ENCODE measurements at places on chromosomes 2 and 18.

DNA sequence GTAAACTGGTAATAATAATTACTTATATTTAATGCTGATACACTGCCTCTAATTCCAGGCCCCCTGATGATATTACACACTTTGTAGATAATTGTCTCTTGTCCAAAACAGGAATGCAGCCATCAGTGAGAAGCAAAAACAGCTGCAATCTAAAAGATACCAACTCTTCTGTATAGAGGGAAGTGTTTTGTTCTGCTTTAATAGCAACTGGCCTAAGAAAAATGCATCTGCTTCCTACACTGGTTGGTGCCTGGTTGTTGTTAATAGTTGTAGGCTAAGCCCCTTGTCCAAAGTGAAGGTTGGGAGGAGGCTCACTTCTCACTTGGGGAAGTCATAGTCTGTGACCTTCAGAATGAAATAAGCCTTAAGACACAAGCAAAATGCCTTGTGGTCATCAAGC lies 332.0 kb downstream of the ZNF521 start:
- DNase-seq = no peak

GRCh38 chr2:65314801-65315441 lies 87.3 kb downstream of the ACTR2 start:
- no peak for DNase-seq

DNA sequence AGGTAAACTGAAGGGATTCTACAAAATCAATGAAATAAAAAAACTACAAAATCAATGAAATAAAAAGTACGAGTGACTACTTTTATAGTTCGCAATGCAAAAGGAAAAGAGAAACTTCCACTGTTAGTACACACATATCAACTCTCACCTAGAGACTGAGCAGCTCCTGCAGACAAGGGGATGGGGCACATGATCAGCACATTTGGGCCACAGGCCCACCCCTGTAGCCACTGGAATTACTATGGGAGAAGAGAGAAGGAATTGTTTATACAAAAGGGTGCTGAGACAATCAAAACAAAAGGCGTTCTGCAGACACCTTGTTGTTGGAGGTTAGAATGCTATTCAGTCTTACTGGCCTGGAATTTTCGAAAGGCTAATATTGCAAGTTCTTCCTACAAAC lies 34.7 kb upstream of the CD226 start:
- DNase-seq = no peak

DNA sequence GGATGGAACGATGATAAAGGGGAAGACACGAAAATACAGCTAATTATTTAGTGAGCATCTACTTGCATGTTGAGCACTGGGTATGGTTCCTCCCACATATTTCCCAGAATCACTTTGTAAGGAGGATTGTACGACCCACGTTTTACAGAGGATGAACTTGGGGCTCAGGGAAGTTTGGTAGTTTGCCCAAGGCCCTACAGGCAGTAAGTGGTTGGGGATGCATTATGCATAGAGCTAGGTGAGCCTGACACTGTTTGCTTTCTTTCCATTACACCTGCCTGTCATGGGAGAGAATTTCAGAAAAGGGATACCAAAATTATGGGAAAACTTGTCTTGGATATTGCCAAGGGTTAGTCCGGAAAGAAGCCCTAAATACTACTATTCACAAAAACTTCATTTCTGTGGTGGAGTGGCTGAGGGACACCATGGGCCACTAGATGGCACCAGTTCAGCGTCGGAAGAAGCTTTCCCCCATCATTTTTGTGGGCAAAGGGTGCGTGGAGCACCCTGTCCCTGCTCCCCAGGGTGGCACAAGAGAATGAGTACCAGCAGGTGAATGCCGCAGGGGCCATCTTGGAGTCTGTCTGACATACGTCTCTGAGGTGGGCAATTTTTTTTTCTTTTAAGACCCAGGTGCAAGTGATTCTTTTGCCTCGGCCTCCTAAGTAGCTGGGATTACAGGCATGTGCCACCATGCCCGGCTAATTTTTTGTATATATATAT lies 23.5 kb upstream of the C18orf32 start:
- DNase-seq = no peak

DNA sequence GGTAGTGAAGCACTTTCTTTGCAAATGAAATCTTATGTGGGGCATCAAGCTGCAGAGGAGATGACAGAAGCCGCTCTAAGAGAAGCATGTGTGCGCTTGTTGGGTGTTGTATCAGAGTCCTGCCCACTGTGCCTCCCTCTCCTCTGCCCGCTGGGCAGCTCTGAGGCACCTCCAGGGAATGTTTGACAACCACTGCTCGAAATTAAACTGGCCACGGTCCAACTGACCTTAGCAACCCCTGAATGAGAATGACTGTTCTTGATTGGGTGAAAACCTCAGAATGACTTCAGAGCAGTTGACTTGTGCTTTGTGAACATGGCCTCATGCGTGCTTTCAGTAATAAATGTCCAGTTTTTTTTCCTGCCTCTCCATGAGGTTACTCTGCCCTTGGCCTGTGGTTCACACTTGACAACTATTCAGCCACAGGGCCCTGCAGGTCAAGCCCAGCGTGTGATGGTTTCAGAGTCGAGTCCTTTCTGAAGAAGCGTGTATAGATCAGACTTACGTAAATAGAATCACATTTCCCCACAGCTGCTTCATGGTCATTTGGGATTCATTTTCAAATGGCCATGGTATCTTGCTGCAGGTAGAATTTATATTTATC lies 94.9 kb downstream of the SLC4A3 start:
- DNase-seq = no peak

DNA sequence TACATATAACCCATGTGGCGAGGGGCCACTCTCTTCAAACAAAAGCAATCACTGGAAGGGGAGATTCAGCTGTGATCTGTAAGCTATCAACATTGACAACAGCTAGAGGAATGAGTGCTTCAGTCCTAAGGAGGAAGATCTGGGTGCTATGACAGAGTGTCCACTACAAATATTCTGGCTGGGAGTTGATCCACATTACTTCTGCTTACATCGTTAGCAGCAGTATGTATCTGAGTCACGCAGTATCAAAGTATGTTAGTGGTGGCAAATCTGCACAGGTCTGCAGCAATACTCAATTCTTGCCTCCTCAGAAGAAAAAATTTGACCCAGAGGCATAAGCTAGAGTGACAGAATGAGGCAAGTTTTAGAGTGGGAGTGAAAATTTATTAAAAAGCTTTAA lies 267.0 kb downstream of the PTH2R start:
- DNase-seq = no peak

GRCh38 chr2:114661971-114662939 lies 219.8 kb downstream of the DPP10 start:
- no peak for DNase-seq

- DNase-seq = no peak
Measured at GRCh38 chr18:76613053-76613754, 118.2 kb upstream of the ZNF516 start.

DNA sequence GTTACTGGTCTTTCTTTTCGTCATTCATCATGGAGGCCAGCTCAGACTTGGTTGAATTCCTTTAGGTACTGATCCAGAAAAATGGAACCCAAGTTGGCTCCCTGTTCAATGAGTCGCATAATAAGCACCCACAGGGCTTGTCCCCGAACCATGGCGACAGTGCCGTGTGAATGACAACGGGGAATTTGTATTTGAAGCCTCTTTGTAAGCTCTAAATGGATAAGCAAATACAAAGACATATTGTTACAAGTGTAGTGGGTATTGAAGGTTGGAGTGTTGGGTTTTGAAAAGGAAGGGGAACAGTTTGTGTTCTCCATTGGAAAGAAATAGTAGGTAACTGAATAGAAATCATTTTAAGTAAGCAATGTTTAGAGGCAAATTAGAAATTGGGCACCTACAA lies 288.9 kb downstream of the SLC4A3 start:
- no peak for DNase-seq

DNA sequence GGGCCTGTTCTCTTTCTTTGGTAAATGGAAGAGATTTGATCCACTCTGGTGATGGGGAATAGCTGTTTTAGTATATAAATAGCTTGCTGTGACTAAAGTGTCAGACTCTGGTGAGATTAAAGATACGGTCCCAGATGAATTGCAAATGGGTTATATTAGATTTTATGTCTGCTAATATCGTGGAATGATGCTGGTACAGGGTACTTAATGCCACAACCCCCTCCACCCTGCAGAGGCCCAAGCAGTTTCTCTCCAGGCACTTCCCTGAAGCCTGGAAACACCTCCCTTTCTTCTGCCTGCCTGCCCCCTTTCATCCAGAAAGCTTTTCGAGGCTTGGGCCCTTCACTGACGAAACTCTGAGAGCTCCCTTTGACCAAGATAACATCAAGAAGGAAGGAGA lies 21.4 kb upstream of the RFX8 start:
- no peak for DNase-seq

GRCh38 chr18:31774962-31775361 lies 14.3 kb upstream of the SLC25A52 start:
- no peak for DNase-seq

DNA sequence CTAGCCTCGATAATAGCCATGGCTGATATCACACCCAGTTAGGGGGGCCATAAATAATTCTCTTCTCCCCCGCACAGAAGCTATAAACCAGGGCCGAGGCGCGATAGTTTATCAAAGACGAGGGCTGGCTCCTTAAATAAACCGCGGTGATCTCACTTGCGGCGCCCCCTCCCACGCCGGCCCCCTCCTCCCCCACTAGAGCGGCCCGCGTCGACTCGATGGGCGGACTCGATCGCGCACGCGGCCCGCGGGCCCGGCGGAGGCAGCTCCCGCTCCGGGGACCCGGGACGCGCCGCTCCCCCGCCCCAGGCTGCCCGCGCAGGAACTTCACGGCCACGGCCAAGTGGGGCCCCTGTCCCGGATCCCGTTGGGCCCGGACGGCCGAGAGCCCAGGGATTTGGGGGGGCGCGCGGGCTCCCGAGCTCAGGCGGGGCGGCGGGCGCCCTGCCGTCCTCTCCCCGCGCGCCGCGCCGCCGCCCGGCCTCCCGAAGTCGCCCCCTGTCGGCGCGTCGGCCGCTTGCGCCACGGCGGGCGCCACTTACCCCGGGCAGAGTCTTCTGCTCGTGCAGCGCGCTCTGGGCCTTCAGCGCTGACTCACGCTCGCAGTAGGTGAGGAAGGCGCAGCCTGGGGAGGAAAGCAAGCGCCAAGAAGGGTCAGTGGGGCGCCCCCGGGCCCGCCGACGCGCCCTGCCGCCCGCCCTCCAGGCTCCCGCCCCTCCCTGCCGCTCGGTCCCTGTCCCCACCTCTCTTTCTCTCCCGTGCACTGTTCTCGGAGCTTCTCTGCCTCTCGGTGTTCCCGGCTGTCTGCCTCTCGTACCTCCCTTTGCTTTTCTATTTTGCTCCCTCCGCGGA lies 80.4 kb downstream of the CELF4 start:
- DNase-seq = no peak

GRCh38 chr2:186822323-186822722 lies 26.6 kb downstream of the ZSWIM2 start:
- DNase-seq = no peak

- no peak for DNase-seq
Measured at GRCh38 chr2:148658807-148659722, 14.5 kb downstream of the EPC2 start.

DNA sequence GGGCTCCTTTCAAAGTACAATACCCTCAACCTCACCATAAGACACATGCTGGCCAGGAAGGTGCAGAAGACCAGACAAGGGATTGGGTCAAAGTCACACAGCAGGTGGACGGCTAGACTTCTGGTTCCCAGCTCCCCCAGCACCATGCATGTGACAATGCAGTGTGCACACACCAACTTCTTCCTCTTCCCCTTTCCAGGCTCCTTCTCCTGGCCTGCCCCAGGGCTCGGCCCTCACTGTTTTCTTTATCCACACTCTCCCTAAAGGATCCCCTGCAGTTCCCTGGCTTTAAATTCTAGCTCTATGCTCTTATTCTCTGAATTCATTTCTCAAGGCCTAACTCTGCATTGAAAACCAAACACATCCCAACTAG lies 82.3 kb downstream of the LOXHD1 start:
- no peak for DNase-seq

DNA sequence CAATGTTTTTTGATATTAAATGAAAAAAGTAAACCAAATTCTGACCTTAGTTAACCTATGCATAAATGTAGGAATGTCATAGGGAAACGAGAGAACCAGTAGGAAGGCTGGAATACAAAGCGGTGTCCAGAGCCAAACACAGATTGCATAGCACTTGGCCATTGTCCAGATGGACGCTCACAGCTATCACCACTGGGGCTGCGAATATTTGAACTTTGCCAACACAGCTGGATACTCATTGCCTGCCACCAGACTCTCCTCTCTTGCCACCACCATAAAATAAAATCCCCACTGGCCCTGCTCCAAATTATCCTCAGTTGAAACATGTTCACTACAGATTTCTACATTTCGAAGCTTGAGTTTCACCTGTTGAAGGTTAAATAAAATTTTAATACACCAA lies 159.3 kb upstream of the GULP1 start:
- no peak for DNase-seq

- DNase-seq = no peak
Measured at GRCh38 chr2:206611191-206611590, 31.1 kb upstream of the FAM237A start.

DNA sequence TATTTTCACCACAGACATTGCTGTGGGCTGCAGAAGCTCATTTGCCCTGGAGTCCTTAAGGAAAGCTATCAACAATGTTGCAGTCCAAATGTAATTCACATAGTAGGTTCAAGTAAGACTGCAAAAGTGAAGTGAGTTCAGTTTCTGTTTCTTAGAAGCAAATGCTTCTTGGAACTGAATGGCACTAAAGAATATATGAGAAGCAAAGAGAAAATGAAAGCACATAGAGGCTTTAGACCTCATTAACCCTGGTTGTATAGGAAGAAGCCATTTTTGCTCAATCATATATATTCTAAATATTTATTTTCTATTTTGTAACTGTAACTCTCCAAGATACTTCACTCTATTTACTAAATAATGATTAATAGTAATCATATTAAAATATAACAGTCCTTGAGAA lies 292.0 kb downstream of the ZNF804A start:
- no peak for DNase-seq

DNA sequence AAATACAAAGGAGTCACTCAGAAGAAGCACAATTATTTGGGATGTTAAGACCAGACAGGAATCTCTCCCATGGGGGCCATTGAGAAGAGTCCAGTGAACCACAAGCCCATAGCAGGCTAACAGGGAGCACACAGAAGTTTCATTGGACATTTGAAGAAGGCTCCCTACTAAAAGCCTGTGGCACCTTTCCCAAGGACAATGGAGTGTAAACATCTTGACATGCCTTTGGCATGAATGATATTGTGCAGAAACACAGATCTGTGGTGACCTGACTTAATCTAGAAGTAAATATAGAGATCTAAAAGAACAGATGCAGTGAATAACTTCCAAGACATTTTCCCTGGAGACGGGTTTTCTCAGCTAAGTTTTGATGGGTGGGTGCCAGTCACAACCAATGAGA lies 221.5 kb downstream of the EPHA4 start:
- no peak for DNase-seq

DNA sequence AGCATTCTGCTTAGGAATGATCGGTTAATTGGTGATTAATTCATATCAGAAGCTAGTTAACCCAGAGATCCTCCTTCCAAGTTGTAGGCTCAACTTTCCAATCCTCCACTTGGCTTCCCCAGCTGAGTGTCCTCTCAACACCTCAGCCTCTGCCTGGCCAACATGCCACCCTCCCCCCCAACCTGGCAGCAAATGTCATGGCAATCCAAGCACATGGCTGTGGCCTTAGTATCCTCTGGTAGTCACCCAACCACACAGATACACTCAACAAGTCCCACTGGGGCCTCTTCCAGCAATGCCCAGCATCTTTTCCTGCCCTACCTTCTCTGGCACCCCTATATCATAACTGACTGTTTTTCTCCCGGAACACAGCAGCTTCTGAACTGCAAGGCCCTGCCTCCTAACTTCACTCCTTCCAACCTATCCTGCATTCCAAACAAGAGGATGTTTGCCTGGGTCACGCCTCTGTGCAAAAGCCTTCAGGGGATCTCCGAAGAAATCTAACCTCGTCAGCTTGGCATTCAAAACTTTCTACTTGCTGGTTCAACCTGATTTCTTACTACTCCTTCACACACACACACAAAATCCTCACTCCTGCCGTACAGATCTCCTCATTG lies 195.0 kb downstream of the CYP26B1 start:
- no peak for DNase-seq
